Activated gamma-delta T cell treated with Interleukin-2 at 50 U/mL for 16 hours (primary cell): ENCODE measurements at places on chromosomes 7 and 10.
A peak's percentile ranks its signal among the peaks of the same experiment; 100 is the strongest.

DNA sequence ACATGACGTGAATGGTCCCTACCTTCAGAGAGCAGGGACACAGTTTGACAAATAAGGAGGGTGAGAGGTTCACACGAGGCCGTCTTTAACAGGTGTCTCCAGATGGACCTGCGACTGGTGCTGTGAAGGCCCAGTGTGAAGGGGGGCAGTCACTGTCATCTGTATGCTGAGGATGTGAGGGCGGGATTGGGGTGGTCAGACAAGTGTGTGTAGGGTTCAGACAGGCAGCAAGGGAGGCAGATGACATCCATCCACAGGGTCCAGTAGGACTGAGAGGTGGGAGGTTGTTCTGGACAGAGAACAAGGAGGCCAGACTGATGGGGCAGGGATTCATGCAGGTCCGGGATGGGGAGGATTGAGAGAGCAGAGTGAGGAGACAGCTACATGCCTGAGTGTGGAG lies 232.6 kb upstream of the GPR26 start:
- no peak for DNase-seq

- no peak for DNase-seq
Observed at GRCh38 chr10:85593226-85593772, 773.3 kb downstream of the GRID1 start.

GRCh38 chr10:133405844-133406527 lies 12.0 kb downstream of the MTG1 start:
- no peak for DNase-seq

- DNase-seq = no peak
Observed at GRCh38 chr7:76315364-76315763, 12.9 kb downstream of the HSPB1 start.

DNA sequence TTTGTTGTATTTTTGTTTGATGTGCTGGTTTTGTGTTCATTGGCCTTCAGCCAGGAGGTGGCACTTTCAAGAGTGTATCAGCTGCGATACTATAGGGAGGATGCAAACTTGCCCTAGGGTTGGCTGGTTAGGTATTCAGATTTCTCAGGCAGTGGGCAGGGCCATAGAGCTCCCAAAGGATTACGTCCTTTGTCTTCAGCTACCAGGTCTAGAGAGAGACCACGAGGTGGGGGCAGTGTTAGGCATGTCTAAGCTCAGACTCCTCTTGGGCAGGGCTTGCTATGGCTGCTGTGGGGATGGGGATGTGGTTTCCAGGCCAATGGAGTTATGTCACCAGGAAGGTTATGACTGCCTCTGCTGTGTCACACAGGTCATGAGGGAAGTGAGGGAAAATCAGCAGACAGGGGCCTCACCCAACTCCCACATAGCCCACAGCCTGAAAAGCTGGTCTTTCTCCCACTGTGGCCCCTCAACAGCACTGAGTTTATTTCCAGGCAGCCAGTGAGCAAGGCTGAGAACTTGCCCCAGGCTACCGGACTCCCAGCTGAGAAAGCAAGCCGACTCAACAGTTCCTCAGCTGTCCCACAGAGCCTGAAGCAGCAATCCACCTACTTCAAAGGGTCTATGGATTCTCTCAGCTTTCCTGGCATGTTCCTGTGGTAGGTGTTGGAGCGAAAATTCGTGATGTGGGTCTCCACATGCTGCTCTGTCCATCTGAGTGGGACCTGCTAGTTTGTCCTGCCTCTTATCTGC lies 227.4 kb upstream of the COBL start:
- no peak for DNase-seq

DNA sequence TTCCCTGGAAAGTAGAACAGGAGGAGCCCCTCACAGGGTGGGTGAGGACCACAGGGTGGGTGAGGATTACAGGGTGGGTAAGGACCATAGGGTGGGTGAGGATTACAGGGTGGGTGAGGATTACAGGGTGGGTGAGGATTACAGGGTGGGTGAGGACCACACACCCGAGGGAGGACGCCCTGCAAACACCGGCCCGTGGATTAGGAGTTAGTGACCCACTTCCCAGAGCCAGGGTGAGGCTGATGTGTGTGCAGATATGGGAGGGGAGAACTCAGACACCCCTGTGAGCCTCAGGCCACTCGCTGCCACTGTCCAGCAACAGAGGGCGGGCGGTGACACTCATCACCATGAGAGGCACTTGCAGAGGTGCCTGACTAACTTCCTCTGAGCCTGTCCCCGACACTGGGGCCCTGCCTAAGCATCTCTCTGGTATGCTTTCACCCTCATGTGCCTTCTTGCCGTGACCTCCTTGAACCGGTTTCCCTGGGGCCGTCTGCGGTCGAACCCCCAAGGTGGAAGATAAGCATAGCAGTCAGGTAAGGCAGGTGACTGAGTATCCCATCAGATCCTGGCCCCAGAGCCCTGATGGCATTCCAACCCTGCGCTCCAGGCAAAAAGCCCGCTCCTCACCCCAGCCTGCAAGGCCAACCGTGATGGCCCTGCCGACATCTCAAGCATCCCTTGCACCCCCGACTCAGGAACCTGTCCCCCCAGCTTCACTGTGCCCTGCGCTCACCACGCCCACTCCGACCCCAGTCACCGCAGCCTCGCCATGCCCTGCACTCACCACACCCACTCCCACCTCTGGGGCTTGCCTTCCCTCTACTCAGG lies 74.1 kb downstream of the FAM53B start:
- no peak for DNase-seq

GRCh38 chr7:80646083-80646865 lies 7.8 kb downstream of the CD36 start:
- no peak for DNase-seq

DNA sequence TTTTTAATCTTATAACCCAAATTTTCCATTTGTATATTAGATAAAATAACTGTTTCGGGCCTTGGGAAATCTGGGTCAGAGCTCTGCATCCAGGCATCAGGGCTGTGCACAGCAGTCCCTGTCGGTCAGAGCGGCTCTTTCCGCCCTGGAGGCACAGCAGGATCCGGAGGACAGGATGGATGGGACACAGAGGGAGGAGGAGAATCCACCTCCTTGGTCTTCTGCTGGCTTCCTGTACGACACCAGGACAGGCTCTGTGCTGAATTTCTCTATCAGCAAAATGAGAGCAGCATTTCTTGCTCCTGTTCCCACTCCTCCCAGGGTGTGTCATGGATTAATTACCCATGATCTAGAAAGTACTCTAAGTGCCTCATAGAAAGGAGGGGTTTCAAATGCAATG lies 254.9 kb downstream of the SKAP2 start:
- DNase-seq = no peak

GRCh38 chr7:132059141-132059540 lies 502.7 kb upstream of the PODXL start:
- DNase-seq = no peak

DNA sequence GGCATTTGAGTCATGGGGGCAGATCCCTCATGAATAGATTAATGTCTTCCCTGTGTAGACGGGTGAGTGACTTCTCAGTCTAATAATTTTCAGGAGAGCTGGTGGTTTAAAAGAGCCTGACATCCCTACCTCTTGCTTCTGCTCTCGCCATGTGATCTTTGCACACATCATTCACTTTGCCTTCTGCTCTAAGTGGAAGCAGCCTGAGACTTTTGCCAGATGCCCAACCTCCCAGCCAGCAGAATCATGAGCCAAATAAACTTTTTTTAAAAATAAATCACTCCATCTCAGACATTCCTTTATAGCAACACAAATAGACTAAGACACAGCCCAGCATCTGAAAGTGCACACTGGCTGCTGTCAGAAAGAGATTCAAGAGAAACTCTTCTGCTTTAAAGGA lies 155.2 kb downstream of the ZNF365 start:
- DNase-seq = no peak

- DNase-seq = no peak
Observed at GRCh38 chr7:99011706-99012404, 132.1 kb downstream of the SMURF1 start.

- DNase-seq = no peak
Observed at GRCh38 chr10:33483816-33484190, 149.3 kb upstream of the NRP1 start.

DNA sequence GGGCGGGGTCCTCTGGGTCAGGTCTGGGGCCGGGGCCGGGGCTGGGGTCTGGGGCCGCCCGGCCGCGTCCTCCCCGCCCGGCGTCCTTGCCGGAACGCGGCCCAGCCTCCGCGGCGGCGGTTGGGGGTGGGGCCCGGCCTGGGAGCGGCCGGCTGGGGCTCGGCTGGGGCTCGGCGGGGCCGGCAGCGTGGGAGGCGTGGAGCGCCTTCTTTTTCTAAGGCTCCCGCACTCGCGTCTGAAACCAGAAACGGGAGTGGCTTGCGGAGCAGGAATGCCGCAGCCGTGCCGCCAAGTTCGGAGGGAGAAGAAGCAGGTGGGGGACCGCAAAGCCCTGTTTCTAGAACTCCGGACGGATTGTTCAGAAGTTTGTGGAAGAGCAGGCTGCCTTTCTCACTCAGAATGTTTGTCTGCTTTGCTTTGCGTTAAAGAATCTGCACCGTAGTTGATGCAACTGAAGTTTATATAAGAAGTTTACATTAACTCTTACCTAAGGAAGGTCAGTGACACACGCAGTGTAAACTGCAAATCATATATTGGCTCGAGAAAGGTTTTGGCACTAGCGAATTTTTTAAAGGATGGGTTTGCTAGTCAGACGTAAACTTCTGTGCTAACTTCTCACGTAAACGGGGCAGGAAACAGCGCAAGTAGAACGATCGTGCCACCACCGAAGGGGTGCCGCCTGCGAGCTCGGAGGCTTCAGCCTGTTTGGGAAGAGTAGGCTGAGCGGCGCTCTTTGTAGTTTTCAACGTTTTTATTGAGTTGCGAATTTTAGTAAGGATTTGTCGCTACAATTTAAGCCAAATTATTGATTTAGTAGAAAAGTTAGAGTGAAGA lies 729 bp downstream of the DNAJB6 start:
- DNase-seq = peak; percentile 48

- no peak for DNase-seq
Observed at GRCh38 chr7:2325162-2325561, 10.9 kb upstream of the SNX8 start.

DNA sequence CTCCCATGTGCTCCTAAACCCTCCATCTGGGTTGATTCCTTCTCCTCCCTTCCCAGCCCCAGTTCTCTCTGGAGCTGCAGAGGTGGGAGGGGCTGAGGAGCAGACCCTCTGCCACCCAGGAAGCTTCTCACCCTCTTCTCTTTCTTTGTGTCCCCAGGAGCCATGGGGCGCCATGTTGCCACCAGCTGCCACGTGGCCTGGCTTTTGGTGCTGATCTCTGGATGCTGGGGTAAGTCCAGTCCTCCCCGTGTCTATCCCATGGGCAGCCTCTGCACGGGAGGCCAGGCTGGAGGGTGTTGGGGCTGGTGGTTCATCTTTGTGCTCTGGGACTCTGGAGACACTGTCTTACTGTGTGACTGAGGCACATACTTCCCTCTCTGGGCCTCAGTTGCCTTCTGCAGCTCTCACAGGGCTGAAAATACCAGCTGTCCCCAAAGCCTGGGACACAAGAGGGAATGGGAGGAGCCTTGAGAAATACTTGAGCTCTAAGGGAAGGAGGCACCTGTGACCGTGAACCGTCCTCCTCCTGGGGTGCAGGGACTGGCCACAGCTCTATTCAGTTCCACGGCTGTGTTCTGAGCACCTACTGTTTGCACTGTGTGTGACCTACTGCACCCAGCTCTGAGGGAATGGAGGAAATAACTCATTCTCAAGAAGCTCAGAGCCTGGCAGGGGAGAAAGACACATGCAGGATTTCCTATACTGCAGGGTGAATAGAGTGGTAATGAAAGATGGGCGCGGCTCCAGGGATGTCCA lies 43.1 kb downstream of the CDH23 start:
- DNase-seq = no peak

DNA sequence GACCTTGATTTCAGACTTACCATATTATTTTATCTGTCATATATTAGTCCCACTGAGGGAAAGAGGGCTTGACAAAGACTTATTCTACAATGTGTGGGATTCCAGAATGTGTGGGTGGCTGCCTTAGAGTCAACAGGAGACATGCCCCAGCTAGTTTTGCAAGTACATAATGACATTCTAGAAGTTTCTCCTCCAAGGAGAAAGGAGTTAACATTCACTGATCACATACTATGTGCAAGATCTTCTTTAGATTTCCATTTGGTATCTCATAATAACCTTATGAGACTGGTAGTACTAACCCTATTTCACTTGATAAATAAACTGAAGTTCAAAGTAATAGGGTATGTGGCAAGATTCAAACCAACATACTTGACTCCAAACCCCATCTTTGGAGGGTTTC lies 25.2 kb downstream of the IRF5 start:
- no peak for DNase-seq

DNA sequence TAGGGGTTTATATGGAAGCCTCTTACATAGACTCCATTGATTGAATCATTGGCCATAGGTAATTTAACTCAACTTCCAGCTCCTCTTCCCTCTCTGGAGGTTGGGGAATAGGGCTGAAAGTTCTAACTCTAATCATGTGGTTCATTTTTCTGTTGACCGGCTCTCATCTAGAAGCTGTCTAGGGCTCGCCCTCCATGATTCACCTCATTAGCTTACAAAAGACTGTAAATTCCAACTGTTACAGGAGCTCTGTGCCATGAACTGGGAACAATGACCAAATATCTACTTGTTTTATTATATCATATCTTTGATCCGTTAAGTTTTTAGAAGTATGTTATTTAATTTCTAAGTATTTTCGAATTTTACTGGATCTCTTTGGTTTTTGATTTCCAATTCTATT lies 263.0 kb downstream of the TCF7L2 start:
- no peak for DNase-seq

DNA sequence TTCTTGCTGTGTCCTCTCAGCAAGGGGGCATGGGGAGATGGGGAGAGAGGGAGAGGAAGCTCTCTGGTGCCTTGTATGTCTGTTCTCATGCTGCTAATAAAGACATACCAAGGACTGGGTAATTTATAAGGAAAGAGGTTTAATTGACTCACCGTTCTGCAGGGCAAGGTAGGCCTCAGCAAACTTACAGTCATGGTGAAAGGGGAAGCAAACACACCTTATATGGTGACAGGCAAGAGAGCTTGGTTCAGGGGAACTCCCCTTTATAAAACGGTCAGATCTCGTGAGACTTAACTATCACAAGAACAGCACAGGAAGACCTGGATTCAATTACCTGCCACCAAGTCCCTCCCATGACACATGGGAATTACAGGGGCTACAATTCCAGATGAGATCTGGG lies 464.7 kb upstream of the CELF2 start:
- DNase-seq = no peak

GRCh38 chr10:120279196-120279595 lies 177.8 kb upstream of the PLPP4 start:
- no peak for DNase-seq

DNA sequence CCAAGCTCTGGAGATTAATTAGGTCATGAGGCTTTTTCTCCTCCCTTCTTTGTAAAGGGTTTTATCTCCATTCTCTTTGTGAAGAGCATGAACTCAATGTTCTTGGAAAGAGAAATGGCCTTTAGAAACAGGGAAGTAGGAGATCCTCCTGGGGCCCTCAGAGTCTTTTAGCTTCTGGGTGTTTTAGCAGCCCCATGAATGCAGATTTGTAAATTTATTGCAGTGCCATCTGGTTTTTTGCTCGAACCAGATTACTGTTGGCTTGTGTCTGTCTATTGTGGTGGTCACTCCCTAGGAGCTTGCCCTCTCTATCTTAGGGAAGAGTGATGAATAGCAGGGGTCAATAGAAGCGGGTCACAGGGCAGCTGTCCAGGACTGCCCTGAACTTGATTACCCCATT lies 110.6 kb downstream of the BTRC start:
- DNase-seq = no peak

GRCh38 chr7:141317033-141317585 lies 234.1 kb upstream of the AGK start:
- no peak for DNase-seq
